Activated CD4-positive, alpha-beta T cell treated with anti-CD3 and anti-CD28 coated beads for 24 hours (primary cell): ENCODE measurements at places on chromosomes 16 and 17.

DNA sequence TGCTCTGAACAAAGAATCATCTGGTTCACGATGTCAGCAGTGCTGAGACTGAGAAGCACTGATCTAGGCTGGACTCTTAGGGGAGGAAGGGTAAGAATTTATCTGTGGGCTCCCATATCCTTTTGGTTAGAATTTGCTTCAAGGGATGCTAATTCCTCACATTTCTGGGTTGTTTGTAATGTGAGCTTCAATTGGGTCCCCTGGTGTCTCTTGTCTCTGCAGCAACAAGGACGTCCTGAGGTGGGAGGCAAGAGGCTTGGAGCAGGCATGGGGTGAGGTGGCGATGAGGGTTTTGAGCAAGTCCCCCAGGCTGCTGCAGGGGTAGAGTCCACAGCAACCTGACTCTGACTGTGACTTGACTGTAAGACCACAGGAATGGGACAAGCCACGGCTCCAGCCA lies 213.8 kb upstream of the NLRP1 start:
- DNase-seq = no peak

DNA sequence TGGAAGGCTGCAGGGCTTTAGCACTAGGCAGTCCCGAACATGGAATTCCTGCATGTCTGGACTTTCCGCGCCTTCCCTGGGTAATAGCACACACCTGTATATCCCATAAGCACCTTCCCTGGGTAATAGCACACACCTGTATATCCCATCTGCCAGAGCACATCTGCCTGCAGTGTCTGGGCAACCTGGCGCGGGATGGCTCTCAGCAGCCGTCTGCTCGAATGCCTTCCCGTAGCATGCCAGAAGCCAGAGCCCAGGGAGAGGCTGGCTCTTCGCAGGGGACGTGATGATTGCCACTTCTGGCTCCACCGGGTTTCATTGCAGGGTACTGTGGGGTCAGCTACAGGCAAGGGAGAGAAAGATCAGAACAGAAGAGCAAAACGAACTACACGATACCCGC lies 21.3 kb downstream of the MBTPS1 start:
- DNase-seq = no peak

DNA sequence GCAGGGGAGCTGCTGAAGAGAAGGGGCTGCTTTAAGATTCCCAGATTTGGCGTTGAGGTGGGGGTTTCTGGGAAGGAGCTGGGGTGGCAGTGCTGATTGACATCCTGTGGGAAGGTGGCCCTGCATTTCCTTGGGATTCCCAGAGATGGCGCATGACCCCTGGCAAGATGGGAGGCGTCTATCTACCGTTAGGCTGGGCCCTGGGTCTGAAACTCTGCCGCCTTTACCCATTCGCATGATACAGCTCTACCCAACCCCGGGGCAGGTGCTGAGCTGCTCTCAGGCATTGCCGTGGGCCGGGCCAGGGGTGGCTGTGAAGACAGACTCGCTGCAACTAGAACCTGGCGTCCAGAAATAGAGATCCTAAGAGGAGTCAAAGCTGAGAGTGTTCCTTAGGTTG lies 9.9 kb upstream of the MVD start:
- no peak for DNase-seq

- DNase-seq = no peak
Observed at GRCh38 chr17:6313835-6314234, 121.1 kb downstream of the AIPL1 start.

GRCh38 chr17:42472709-42473521 lies 14.2 kb downstream of the ATP6V0A1 start:
- no peak for DNase-seq

- DNase-seq = no peak
Observed at GRCh38 chr17:73874008-73874720, 229.9 kb upstream of the SDK2 start.

- no peak for DNase-seq
Observed at GRCh38 chr16:79434092-79434491, 166.4 kb downstream of the MAF start.

GRCh38 chr17:17729620-17730249 lies 48.5 kb downstream of the RAI1 start:
- DNase-seq = no peak

GRCh38 chr16:27795992-27796614 lies 246.2 kb downstream of the KATNIP start:
- no peak for DNase-seq

- no peak for DNase-seq
Observed at GRCh38 chr17:17551361-17551760, 40.1 kb downstream of the PEMT start.

GRCh38 chr17:67571478-67571877 lies 146.3 kb upstream of the NOL11 start:
- DNase-seq = no peak

DNA sequence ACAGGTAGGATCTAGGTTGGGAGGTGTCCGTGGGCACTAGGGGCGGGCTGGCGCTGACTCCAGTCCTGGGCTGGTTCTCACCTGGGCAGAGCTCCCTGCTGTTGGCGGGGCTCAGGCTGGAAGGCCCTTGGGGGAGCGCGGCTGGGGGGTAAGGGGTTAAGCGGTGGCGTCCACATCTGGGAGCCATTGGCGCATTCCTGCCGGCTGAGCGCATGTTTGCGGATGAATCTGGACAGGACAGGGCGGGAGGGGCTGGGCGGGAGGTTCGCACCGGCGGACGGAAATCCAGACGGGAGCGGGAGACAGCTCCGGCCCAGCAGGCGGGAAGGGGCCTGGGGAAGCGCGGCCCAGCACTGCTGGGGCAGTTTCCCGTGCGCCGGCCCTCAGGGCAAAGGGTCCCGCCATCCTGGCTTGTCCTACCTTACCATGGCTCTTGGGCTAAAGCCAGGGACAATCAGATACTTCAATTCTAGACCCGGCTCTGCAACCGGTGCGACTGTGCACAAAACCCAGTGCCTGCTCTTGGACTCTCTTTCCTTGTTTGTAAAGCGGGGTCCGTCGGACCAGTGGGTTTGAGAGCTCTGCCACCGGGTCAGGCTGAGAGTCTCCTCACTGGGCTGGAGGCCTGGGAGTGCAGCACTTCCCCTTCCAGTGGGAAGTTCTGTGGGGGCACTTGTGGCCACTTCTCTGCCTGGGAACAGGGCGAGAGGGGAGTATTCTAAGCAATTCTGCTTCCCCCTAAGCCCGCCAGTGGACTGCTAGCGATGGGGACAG lies 7.8 kb downstream of the RARA start:
- DNase-seq = no peak

- no peak for DNase-seq
Observed at GRCh38 chr16:22672830-22673210, 141.1 kb upstream of the HS3ST2 start.
